ENCODE measurements at places on chromosomes 6 and 20.

DNA sequence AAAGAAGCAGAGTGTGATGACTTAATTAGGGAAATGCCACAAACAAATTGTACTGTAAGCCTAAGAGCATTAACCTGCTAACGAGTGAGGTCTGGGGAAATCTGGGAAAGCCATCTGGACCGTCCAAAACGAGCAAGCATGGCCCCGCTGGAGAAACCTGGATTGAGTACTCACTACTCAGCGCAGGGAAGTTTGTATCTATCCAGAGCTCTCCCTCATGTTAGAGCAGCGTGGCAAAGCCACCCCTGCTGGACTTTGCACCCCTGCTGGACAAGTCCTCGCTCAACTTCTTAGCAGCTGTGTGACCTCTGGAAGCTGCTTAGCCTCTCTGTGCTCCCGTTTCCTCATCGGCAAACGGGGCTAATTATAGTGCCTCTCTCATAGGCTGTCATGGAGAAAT is 37.3 kb downstream of the PSMG4 start:
- no peak for DNase-seq

- no peak for DNase-seq
Observed at GRCh38 chr6:107822176-107823046, 1.7 kb downstream of the SCML4 start.

DNA sequence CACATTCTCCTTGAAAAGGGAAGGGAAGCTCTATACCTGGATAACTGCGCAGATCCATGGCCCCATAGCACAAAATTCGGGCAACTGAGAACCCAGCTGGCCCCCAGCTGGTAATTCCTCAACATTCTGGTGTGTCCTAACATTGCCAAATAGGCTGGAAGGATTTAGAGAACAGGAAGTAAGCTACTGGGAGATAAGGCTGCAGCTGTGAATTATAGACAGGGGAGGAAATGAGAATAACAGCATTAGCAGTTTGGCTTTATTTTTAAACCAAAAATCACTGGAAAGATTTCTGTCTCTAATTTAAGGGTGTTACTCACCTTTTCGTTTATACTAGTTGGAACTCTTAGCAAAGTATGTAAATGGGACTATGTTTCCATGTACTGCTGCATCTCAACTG is 97.2 kb downstream of the TULP4 start:
- DNase-seq: no peak

GRCh38 chr6:118660218-118660569 is 8.8 kb upstream of the CEP85L start:
- no peak for DNase-seq

DNA sequence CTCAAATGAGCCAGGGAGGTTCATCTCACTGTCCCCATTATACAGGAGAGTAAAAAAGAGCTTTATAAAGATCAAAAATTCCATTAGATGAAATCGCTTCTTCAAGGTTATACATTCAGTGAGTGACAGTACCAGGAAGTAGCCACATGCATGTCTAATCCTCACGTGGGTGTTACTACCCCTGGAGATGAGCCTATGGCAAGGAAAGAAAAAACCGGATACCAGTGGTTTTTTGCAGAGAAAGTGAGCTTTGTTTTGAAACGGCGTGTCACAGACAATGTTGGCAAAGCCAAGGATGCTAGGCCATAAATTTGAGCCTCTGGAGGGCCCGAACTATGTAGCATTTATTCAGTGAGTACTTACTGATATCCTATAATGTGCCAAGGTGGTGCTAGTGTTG is 215.0 kb upstream of the RIN2 start:
- DNase-seq: no peak

DNA sequence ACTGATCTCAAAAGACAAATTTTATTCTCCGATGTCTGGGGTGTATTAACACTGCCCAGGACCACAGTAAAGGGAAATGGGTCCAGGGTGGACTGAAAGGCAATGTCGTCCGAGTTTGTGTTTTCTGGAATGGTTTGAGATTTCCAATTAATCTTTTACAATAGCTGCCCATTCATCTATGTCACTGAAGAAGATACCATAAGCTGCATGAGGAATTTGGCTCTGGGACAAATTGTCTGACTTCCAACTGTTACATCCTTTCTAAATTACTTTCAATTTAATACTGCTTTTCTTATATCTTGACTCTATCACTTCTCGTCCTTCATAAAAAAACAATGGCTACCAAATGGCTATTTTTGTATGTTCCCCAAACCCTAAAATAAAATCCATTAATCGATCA is 130.7 kb upstream of the KCNK16 start:
- DNase-seq: no peak

DNA sequence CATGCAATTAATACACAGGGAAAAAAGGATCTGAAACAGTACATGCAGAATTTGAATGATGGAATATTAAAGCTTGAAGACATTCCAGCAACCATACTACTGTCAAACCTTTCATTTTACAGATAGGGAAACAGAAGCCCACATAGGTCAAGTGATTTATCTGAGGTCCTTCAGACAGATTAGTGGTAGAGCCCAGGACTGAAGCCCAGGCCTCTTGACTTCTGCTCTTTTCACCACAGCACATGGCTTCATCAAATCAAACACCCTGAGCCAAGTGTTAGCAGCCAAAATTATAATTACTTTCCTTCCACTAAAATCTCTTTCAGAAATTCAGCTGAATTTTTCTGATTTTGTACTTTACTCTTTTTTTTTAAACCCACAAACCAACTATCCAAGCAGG is 435.6 kb upstream of the RUNX2 start:
- DNase-seq: no peak

GRCh38 chr20:35398660-35399144 is 13.1 kb downstream of the UQCC1 start:
- no peak for DNase-seq

DNA sequence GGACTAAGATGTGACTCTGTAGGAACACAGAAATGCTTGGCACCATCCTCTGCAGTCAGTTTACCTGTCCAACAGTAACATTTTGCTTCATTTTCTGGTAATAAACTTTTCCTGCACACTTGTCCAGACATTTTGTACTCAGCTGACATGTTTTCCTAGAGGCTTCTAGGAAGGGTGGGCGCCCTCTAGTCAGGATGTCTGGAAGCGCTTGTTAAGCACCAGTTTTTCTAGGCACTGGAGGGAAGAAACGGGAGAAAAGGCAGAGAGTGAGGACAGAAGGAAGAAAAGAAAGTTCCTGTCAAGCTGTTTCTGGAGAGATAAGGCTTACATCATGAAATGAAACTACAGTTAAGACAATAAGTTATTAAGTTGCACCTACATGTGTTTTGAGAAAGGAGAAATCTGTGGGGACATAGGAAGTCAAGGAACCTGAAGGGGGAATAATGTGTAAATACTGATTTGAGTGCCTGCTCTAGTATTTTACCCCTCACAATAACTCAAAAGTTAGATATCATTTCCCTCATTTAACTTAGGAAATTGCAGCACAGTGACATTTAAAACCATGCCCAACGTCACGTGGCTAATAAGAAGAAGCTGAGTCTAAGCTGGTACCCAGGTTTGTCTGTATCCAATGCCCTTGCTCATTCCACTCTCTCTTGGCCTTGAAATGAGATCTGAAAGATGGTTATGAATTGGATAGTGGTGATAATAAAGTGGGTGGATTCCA is 42.7 kb upstream of the TNFRSF21 start:
- no peak for DNase-seq

DNA sequence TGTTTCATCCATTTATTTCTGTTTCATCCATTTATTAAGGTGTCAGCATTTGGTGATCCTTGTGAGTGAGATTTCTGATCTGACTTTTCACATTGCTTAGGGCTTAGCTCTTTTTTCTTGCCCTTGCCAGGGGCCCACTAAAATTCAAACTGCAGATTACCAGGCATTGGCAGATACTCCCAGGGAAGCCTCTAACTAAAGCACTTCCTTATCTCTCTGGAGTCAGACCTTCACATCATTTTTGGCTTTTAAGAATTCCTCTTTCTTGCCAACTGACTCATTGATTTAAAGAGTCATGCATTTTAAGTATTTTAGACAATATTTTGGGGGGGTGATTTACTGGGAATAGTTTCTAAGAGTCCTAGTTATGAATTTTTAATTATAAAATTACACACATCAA is 2.6 kb upstream of the WFDC8 start:
- no peak for DNase-seq

DNA sequence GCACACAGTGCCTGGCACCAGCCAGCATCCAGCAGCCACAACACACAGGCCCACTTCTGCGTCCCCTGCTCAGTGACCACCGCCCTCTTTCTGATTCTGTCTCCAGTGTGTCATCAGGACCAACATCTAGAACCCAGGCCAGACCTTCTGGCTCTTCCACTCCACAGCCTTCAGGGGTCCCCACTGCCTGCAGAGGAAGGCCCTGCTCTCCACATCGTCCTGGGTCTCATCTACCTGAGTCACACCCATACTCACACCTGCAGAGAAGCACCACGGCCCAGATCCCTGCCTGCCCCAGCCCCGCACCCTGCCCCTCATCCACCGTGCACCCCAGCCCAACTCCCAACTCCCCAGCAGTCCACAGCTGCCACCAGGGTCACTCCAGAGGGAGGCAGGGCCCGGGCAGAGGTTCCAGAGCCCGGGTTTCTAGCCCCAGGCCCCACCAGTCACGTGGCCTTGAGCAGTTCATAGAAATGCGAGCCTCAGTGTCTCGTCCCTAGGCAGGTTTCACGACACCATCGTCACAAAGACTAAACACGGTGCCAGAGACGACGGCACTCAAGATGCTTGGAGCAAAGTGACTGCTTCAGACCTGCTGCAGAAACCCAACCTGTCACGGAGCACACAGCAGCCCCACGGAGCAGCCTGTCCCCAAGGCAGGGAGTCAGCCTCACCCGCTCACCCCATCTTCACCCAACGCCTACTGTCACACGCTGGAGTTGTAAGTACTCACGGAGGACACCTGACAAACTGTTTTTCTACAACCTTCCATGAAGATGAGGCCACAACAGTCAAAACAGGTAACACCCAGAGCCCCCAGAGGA is 16.1 kb downstream of the TAF4 start:
- DNase-seq: no peak

- no peak for DNase-seq
Observed at GRCh38 chr20:63653041-63653973, at the start of gene STMN3. Gene STMN3 (minus strand): TSS chr20:63653424. CDS start chr20:63653345, 79 bp downstream.

DNA sequence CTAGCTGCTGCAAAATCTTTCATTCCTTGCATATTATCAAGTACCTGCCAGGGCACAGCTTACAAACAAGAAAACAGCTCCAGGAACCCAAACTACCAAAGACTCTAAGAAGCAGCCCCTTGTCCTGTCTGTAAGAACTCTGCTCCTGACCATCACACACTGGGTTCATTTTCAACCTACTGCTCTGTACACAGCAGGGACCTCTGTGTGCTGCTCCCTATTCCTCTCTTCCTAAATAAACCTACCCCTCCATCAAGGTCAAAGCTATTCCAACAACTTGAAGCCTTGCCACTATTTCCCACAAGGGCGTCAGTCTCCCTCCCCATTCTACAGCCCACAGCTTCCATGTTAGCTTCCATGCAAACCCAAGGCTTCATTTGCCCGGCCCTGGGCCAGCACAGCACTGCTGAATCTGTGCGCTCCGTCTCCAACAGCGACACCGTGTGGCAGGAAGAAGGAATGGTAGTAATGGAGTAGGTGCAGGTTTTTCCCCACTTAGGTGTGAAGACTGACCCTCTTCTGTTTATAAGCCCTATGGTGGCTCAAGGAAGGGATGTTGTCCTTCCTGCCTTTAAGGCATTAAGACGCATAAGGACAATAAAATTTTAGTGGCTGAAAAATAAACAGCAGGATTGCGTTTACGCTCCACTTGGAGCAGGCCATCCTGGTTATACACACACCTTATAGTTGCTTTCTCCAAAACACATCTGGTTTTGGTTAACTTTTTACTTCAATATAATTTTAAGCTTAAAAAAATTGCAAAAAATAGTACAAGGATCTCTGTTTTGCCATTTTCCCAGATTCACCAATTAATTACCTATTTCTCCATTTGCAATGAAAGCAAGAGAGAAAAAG is 115.2 kb upstream of the NXT1 start:
- DNase-seq: peak; percentile 5

DNA sequence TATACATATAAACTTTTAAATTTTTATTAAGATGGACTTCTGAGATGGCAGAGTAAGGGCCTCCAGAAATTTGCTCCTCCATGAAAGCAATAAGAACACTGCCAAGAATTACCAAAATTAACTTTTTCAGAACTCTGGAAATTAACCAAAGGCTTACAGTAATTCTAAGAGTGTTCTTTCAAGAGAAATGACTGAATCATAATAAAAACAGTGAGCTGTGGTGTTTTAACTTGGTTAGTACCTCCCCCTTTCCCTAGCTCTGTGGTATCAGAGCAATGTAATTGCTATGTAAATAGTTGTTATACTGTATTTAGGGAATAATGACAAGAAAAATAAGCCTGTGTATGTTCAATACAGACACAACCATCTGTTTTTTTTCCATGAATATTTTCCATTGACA is 19.0 kb downstream of the HECA start:
- DNase-seq: no peak

DNA sequence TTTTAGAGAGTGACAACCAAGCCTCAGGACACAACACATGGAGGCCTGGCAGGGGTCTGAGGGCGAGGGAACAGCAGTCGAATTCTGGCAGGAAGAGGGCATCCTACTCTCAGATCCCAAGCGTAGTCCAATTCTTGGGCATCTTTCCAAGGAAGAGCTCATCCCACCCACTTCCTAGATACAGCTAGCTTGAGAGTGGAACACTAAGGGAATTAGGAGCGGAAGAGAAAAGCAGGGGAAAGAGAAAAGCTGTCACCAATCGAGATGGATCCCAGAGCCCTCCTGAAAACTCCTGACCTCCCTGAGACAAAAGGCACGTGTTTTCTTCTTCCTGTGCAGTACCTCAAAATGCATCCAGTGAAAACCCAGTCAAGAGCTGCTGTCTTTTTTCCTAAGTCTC is 67.1 kb downstream of the GFOD1 start:
- no peak for DNase-seq

- no peak for DNase-seq
Observed at GRCh38 chr20:56392881-56393482, 537 bp downstream of the CSTF1 start.

GRCh38 chr6:15243910-15244619 is 1.8 kb upstream of the JARID2 start:
- DNase-seq: no peak

- no peak for DNase-seq
Observed at GRCh38 chr20:57434390-57434700, 43.1 kb downstream of the RBM38 start.

GRCh38 chr20:62820962-62821725 is 4.3 kb downstream of the COL9A3 start:
- no peak for DNase-seq

- no peak for DNase-seq
Observed at GRCh38 chr6:118696271-118696670, 44.9 kb upstream of the CEP85L start.

DNA sequence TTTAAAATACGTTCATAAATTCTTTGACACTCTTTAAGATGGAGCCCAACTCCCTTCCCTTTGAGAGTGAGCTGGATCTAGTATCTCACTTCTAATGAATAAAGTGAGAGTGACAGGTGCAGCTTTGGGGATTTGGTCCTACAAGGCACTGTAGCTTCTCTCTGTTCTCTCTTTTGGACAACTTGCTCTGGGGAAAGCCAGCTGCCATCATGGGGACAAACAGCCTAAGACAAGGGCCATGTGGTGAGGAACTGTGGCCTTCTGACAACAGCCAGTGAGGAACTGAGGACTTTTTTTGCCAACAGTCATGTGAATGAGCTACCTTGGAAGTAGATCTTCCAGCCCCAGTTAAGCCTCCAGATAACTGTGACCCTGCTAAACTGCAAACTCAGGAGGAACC is 272.8 kb upstream of the AGPAT4 start:
- no peak for DNase-seq
